ENCODE measurements at places on chromosomes 16 and 17.

DNA sequence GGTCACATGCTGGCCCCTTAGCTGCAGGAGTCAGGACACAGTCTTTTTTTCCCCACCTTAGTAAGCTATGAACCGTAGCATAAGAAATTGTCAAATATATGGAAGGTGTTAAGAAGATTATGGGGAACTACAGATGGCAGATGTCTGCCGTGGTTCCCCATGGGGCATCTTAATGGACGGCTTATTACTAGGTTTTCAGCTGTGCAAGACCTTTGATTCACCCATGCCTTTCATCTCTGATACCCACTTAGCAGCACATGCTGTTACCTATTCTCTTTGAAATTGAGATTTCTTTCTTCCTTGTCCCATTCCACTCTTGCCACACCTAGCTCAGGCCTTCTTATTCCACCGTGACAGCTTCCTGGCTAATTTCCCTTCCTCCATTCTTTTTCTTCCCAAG is 70.7 kb downstream of the RPTOR start:
- no peak for DNase-seq

GRCh38 chr17:79086609-79087427 is 12.2 kb downstream of the ENGASE start:
- DNase-seq, result no peak

DNA sequence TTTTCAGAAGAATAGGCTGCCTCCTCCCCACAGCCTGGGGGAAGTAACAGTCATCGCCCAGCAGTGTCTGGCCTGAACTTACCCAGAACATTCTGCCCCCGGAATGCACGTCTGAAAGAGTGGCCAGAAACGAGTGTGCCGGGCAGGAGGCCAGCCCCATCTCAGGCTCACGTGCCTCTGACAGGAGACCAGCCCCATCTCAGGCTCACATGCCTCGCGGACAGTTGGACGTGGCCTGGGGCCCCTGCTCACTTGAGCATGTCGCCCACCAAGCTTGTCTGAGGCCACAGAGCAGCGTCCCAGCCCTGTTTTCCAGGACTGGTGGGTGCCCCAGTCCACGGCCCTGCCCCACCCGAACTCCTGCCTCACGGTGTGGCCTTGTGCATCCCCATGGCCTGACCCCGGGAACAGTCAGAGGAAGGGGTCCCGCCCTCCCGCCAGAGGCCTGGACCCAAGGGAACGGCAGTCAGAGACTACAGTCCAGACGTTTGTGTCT is 16.3 kb upstream of the CDH15 start:
- DNase-seq, result no peak

GRCh38 chr16:5461141-5461540 is 363.5 kb upstream of the EEF2KMT start:
- DNase-seq, result no peak

GRCh38 chr16:52433643-52434042 is 113.3 kb downstream of the TOX3 start:
- no peak for DNase-seq

- DNase-seq, result peak; percentile 57
Measured at GRCh38 chr16:30934827-30935557, 11.6 kb downstream of the FBXL19 start.

GRCh38 chr16:189604-190186 is 9.4 kb downstream of the HBQ1 start:
- DNase-seq, result no peak

DNA sequence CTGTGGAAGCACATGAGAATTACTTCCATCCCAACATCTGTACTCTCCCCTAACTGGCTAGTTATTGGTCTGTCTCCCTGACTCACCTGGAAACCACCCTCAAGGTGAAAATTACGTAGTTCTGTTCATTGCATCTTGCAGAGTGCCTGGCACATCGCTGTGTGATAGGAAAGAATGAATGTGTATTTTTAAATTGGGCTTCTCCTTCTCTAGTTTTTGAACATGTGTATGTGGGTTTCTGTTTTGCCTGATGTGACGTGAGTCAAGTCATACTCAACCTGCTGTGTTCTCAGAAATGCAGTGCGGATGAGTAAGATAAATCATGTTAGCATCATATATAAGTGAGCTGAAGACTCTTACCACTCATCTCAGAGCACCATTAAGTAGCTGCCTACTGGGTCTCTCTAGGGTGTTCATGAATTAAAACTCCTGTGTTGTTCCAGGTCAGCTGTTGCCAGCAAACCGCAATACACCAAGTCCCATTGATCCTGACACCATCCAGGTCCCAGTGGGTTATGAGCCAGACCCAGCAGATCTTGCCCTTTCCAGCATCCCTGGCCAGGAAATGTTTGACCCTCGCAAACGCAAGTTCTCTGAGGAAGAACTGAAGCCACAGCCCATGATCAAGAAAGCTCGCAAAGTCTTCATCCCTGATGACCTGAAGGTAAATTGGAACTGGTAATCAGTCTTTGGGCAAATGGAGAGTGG is 50.2 kb downstream of the HLF start:
- DNase-seq, result peak; percentile 37
